ENCODE measurements at places on chromosomes 6 and 20.

GRCh38 chr6:130848945-130849344 is 21.7 kb downstream of the SMLR1 start:
- DNase-seq, result no peak

DNA sequence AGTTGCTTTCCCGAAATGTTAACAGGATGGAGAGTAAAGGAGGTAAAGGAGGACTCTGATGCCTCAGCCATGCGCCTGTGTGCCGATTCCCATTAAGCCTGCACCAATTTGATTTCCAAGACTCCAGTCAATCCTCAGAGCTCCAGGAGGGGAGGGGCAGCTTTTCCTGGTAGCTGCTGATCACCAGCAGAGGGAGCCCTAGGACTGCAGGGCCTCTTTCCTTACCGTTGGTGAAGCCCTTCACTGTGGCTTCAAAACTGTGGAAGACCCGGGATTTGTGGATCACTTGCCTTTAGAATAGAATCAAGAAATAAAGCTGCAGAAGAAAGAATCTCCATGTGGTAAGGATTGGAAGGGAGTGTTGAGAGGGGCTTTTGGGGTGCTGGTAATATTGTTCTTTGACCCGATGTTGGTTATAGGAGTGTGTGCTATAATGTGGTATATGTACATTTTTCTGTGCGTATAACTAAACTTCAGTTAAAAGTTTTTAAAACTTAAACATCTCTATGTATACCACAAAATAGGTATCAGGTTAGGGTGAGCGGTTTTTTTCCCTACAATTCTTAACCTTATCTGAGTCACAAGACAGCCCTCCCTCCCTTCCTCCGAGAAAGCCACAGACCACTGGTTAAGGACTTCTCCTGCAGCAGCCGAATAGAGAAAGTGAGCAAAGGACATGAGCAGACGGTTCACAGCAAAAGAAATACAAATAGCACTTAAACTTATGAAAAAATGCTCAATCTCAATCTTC is 6.9 kb upstream of the OSER1 start:
- peak; percentile 86 for DNase-seq

- DNase-seq, result peak; percentile 47
Measured at GRCh38 chr20:2693286-2694007, 867 bp downstream of the EBF4 start.

GRCh38 chr6:352474-352873 is 39.1 kb upstream of the IRF4 start:
- no peak for DNase-seq

DNA sequence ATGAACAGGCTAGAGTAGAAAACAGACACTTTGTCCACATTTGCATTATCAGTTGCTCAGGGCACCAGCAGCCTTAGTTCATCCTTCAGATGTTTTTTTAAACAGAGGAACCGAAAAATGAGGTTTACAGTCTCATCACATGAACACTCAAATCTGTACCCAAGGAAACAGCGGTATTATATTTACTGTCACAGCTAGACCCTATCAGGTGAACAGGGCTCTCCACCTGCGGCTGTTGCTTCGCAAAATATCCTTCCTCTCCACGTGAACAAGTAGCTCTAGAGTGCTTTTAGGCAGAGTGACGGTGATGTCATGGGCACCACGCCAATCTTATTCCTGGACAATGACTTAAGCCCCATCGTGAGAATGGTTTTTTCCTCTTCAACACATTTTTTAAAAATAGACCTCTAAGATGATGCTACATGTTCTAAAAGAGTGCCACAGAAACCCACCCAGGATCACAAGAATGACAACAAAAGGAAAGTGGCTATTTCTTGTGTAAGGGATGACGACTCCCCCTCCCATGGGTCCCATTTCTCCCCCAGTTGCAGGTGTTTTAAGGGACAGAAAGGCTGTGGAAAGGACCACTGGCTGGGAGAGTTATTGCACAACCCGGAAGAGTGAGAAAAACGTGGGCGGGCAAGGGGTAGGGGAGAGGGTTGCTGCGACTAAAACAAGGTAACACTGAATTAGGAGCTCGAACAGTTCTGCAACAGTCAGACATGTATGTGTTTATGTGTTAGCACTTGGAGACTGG is 77.7 kb downstream of the EFHC1 start:
- no peak for DNase-seq

- DNase-seq, result no peak
Measured at GRCh38 chr6:33623895-33624381, 2.8 kb downstream of the ITPR3 start.

GRCh38 chr6:41726876-41727275 is 8.5 kb downstream of the TFEB start:
- no peak for DNase-seq

DNA sequence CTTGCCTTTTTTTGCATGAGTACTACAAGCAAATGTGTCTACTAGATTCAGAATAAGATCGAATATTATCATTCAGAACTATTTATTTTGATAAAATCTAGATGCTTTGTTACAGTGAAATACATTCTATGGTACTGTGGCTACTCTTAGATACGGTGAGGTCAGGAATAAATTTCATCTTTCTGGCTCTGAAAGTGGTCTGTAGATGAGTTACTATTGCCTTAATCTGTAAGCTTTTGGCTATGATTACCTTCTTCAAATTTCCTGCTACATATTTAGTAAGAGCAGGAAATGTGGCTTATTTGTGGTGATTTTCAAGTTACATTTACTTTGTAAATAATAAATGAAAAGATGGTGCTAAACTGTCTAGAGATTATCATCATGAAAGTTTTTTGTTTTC is 50.0 kb downstream of the SCAF8 start:
- no peak for DNase-seq

DNA sequence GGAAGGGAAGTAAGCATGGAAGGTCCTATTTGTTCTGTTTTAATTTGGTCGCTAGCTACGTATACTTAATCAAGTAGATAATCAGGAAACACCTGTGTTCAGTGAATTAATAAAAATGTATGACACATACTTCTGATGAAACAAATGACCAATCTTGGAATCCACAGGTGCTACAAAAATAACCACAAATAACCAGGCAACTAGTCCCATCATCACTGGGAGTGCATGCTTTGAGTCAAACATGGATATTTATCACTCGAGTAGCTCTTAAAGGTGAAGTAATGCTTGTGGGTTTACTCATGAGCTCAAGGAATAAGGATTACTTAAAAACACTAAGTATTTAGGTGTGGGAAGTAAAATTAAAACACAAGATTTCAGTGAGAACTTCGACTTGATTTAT is 285.6 kb upstream of the ID4 start:
- no peak for DNase-seq

- DNase-seq, result no peak
Measured at GRCh38 chr6:83976871-83977270, 56.7 kb upstream of the MRAP2 start.

DNA sequence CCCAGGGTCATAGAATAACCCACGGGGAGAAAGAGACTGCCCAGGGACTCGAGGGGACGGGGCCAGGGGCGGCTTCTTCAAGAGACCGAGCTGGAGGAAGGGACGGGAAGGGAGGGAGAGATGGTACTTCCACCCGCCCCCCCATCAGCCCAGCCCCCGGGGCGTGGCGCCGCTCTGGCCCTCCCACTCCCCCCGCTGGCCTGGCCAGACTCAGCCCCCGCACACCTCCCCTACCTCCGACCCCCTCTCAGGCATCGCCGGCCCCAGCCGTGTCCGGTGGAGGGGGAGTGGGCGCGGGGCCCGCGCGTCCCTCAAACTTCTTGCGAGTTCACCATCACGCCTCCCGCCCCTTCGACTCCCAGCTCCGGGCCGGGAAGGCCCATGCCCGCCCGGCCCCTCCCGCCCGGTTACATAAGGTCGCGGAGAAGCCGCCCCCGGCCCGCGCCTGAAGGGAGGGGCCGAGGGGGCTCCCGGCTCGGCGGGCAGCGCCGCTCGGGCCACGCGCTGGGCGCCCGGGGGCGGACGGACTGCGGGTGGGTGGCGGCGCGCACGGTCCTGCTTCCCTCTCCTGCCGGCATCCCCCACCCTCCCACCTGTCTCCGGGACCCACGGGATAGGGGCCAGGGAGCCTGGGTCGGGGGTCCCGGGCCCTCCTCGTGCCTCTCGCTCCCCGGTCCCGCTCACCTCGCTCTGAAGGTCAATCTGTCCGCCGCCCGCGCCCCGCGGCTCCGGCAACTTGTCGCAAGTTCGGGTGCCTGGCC is 562 bp downstream of the TFEB start:
- peak; percentile 73 for DNase-seq

GRCh38 chr6:14635934-14636591 is 518.5 kb downstream of the CD83 start:
- no peak for DNase-seq

GRCh38 chr20:18042229-18042628 is 15.5 kb downstream of the OVOL2 start:
- DNase-seq, result no peak

- no peak for DNase-seq
Measured at GRCh38 chr20:62059401-62059800, 6.3 kb downstream of the TAF4 start.

GRCh38 chr6:74626288-74626687 is 579.6 kb downstream of the COL12A1 start:
- DNase-seq, result no peak

DNA sequence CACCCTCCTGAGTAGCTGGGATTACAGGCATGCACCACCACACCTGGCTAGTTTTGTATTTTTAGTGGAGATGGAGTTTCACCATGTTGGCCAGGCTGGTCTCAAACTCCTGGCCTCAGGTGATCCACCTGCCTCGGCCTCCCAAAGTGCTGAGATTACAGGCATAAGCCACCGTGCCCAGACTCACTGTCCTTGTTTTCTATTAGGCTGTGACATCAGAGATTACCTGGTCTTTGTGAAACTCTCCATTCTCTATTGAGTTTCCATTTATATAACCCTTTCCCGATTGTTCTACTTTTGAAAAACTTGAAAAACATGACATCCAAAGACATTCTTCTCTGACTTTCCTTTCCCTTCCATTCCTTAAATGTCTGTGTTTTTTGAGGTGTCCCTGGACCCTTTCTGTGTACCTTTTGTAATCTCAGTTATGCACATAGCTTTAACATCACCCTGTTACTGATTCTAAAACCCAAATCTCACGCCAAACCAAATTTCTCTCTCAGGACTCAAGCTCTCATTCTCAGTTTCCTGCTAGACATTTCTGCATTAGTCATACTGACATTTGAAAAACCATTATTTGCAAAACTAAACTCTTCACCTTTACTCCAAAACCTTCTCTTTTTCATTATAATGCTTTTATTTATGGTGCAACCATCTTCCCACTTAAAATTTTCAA is 137.0 kb downstream of the KHDC1L start:
- no peak for DNase-seq

GRCh38 chr6:128663238-128663637 is 142.8 kb upstream of the PTPRK start:
- DNase-seq, result no peak

DNA sequence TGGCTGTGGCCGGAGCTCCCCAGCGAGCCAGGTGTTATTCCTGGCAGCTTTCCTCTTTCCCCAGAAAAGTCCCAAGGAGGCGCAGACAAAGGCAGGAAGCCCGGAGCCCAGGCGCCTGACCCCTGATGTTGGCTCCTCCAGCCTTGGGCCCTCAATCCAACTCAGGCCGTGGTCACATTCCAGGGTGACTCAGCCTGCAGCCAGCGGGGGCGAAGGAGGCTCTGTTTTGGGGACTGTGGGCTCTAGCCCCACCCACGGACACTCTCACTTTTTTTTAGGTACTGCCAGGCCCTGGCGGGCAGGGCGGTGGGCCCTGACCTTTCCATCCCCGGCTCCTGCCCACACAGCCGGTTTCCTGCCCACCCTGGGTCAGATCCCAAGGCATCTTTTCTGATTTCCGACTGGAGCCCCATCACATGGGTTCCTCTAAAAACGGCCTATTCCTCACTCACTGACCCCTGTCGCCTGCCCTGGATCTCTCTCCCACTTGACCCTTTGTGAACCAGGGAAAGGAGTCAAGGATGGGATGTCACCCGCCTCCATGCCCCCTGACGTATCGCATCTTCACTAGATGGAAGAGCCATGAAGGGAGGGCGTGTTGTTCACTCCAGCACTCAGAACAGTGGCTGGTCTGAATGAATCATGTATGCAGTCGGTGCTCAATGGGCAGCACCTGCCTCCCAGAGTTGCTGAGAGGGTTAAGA is 5.5 kb downstream of the PTGIS start:
- DNase-seq, result no peak

- no peak for DNase-seq
Measured at GRCh38 chr6:135084001-135084915, 29.6 kb upstream of the HBS1L start.

- DNase-seq, result no peak
Measured at GRCh38 chr20:49785852-49786175, 26.8 kb upstream of the SLC9A8 start.

DNA sequence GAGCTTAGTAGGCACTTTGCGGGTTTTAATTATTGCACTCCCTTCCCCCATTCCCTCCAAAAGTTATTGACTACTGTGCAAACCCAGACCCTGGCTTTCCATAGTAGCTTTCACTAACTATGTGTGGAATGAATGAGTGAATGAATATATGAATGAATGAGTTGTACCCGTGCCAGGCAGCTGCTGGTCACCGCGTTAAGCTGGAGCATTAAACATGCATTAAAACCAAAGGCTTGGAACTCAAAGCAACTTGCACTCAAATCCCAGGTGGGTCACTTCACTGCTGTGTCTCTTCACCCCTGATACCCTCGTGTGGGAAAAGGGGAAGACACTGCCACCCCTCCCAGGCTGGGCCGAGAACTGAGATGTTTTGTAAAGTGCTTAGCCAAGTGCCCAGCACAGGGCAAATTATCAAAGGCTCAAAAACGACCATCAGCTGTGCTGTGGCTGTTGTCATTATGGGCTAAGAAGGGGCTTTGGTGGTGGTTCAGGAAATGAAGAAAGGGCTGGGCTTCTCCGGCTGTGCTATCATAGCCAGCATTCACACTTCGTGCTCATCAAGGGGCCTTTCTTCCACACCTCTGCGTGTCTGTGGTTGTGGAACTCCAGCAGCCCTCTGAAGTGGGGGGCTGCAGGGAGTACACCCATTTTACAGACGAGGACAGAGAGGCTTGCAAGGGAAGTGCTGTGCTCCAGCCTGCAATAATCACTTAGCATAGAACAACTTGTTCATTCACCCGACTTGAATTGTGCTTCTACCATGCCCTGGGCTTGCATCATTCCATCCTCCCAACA is 60.2 kb upstream of the STX16 start:
- no peak for DNase-seq

DNA sequence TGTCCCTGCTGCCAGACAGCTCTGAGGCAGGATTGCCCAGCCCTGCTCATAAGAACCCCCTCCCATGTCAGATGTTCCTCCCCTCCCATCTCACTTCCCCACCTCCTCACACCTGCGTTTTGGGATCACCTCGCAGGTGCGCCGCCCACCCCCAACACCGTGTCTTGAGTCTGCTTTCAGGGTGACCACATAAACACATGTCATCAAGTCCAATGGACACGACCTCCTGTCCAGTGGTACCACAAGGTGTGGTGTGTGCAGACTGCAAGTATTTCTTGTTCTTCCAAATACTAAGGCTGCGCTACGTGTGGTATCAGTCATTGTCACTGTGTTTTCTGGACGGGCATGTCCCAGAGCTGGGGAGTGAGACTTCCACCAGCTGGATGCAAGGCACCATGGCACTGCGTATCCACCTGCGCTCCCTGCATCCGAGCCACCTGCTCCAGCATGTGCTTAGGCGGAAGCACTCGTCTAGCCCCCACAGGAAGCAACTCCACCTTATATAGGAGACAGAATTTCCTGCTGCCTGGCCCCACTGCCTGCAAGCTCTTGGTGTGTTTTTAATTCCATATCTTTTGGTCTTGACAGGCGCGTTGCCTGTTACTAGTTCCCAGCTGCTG is 119.7 kb upstream of the NXT1 start:
- no peak for DNase-seq

Measured in naive thymus-derived CD8-positive, alpha-beta T cell (primary cell).